Stimulated activated naive CD4-positive, alpha-beta T cell (primary cell): ENCODE measurements at places on chromosomes 5 and 9.

DNA sequence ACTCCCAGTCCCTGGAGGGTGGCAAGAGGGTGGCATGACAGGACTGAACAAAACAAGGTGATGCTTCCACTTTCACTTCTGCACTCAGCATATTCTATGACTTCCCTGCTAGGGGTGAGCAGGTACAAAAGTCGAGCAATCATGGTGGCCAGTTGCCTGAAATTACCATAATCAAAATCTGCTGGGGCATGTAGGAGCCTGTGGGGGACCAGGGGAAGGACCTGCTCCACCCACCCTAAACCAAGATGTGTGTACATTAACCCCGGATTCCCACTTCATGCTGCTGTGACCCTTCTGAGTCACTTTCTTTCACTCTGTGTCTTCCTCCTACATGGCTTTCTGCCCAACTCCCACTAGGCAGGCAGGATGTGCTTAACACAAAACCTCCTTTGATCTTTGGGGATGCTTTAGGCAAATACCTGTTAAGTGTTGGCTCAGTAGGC, 73.3 kb upstream of the PHF24 start:
- DNase-seq: no peak

DNA sequence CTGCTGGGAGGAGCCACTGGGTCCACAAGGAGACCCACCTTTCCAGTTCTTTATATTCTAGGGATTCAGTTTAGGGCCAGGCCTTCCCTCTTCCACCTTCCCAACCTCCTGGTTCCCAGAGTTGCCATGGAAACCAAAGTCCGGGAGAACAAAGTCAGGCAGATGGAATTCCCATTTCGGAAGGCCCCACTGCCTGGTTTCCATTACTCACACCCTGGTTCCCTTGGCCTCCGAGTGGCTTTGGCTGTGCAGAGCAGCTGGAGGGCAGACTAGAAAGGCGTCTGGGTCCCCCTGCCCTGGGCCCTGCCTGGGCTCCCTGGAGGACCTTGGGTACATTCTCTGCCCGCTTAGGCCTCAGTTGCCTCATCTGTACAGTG, 136.1 kb downstream of the RGS3 start:
- no peak for DNase-seq

GRCh38 chr5:111719773-111720172, 37.2 kb downstream of the NREP start:
- DNase-seq: no peak

DNA sequence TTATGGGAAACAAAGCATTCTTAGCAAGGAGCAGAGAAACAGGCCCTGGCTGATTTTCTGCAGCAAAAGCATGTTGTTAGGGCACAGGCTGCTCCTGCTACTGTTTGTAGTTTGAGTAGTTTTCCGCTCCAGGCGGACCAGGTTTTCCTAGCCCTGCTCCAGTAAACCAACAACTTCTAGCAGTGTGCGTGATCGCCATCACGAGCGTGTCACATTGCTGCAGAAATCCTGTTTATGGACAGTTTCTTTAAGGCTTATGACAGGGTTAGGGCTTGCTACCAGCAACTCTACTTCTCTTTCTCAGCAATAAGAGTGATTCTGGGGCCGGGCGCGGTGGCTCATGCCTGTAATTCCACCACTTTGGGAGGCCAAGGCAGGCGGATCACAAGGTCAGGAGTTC, 803.9 kb upstream of the CDH10 start:
- DNase-seq: no peak

DNA sequence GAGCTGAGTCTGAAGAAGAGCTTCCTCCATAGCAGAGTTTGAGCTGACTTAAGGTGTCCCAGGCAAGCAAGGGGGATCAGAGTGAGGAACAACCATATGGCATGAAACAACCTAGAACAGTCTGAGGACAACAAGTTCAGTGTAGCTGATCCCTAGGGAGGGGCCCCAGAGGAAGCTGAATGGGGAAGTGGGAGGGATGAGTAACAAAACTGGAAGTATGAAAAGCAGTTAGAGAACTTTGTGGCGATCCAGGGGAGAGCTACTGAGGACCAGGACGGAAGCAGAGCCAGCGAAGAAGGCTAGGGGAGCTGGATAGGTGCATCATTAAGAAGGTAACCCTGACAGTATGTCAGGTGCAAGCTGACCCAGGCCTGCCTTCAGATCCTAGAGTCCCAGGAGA, 580.8 kb downstream of the BNC2 start:
- no peak for DNase-seq

- DNase-seq: no peak
Observed at GRCh38 chr5:148920646-148921288, 94.4 kb downstream of the ADRB2 start.

GRCh38 chr5:43773478-43773844, 170.5 kb downstream of the NNT start:
- DNase-seq: no peak

DNA sequence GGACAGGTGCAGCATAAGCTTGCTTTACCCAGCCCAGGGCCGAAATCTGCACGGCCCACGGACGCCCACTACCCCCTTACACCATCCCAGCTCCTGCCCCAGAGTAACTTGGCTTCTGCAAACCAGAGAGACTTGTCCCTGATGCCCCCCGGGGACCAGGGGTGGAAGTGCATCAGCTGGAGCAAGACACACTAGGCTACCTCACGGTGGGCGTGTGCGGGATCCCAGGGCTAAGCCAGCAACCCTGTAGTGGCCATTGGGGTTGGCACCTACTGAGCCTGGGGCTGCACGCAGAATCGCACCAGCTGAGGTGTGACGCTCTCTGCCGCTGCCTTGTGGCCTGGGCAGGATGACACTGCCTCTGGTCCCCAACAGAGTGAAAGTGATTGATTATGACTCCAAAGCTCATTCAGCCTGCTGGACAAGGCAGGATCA, 6.1 kb upstream of the ZNF79 start:
- peak; percentile 47 for DNase-seq
